Thoracic aorta endothelial cell (primary cell): ENCODE measurements at places on chromosomes 1 and 21. TPM values are rescaled to one million over a fixed set of nuclear protein-coding genes. Genes with fewer than 3 reads are reported as not detected.

The CYP2J2 gene
- total RNA-seq: 0.22 and 0.27 TPM in 2 replicates

The TUFT1 gene
- total RNA-seq: 1.9 and 2.9 TPM in 2 replicates

The RGS13 gene
- not detected in 2 replicates for total RNA-seq

The ILDR2 gene
- 0.14 TPM in 1 of 2 replicates, not detected in the other for total RNA-seq

The PLA2G2C gene
- total RNA-seq: not detected in 2 replicates

The TOE1 gene
- 20.5 and 25.6 TPM in 2 replicates for total RNA-seq

The MYCL gene
- total RNA-seq: 2.1 and 3.0 TPM in 2 replicates

The KCNA2 gene
- not detected in 2 replicates for total RNA-seq

The ATP6V1G3 gene
- not detected in 2 replicates for total RNA-seq

The MT1HL1 gene
- not detected in 2 replicates for total RNA-seq

The FABP3 gene
- total RNA-seq: not detected in 2 replicates

The SLC35F3 gene
- not detected in 2 replicates for total RNA-seq

The AIRE gene
- under 0.01 TPM in 1 of 2 replicates, not detected in the other for total RNA-seq

The F13B gene
- 0.40 TPM in 1 of 2 replicates, not detected in the other for total RNA-seq

The CLIC6 gene
- total RNA-seq: under 0.01 TPM in 1 of 2 replicates, not detected in the other

The MAP3K21 gene
- total RNA-seq: 0.80 and 1.4 TPM in 2 replicates
